Sciatic nerve (tissue), 2 donors: ENCODE measurements at places on chromosomes 7 and 10. TPM values are rescaled to one million over a fixed set of nuclear protein-coding genes. Genes with fewer than 3 reads are reported as not detected.
A peak's percentile ranks its signal among the peaks of the same experiment; 100 is the strongest.

IL6 gene
- 28.1 TPM for total RNA-seq

DNA sequence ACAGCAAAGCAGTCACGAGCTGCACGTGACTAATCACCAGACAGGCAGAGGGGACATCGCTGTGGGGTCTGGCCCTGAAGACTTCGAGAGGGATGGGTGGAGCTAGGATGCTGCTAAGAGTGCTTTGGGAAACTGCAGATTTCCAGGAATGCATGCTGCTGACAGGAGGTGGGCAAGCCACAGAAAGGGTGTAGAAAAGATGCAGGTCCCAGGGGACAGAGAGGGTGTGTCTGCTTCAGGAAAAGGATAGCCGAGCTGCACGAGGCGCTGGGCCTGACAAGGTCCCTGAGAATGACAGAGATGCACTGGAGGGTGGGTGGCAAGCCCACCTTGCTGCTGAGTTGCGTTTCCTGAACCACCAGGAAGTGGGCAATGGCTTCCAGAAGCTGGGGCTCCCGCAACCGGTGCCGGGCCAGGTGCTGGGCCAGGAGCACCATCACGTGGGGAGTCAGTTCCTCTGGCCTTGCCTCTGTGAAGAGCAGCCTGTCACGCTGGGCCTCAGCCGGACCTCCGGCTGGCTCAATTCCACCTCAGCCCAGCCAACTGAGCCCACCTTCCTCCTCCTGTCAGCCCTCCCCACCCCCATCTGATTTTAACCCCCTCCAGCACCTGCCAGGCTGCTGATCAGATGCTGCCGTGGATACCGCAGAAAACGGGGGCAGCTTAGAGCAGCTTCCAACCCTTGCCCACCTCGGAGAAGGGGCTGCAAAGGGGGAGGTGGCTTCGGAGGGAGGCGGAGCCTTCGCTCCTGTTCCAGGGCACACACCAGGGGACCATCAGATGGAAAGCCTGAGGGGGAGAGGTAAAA, 2.2 kb downstream of the FASTK start:
- no peak for DNase-seq

DNA sequence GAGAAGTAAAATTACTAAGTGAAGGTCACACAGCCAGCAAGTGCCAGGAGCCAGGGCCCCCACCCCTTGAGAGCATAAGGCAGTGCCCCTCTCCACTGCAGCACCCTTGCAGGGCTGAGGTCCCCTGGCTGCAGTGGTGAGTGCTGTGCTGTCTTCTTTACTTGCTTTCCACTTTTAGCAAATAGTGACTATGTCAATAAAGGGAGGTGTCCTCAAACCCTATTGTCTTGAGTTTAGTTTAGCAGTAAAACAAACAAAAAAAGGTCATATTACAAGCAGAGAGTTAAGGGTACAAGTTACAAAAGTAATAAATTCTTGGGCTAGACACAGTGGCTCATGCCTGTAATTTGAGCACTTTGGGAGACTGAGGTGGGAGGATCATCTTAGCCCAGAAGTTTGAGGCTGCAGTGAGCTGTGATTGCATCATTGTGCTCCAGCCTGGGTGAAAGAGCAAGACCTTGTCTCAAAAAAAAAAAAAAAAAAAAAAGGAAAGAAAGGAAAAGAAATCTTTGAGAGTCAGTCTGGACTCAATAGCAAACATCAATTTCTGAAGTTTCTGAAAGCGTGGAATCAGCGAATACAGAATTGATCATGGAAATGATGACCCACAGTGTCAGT, 39.0 kb upstream of the KIF5B start:
- no peak for DNase-seq

DNA sequence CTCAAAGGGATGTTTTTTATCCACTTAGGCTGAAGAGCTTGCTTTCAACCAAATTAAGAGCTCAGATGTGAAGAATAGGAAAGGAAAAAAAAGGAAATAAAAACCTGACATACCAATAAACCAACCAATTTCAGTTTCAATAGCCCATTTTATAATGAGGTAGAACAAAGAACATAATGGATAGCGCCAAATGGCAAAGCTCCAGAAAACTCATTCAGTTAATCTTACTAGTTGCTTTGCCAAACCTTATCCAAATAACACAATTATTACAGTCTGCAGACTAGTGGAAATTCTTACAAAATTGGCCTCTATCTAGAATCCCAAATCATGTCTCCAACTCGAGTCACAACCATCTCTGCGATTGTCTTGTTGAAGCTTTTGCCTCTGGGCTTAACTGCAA, 337.0 kb downstream of the CRPPA start:
- no peak for DNase-seq

DNA sequence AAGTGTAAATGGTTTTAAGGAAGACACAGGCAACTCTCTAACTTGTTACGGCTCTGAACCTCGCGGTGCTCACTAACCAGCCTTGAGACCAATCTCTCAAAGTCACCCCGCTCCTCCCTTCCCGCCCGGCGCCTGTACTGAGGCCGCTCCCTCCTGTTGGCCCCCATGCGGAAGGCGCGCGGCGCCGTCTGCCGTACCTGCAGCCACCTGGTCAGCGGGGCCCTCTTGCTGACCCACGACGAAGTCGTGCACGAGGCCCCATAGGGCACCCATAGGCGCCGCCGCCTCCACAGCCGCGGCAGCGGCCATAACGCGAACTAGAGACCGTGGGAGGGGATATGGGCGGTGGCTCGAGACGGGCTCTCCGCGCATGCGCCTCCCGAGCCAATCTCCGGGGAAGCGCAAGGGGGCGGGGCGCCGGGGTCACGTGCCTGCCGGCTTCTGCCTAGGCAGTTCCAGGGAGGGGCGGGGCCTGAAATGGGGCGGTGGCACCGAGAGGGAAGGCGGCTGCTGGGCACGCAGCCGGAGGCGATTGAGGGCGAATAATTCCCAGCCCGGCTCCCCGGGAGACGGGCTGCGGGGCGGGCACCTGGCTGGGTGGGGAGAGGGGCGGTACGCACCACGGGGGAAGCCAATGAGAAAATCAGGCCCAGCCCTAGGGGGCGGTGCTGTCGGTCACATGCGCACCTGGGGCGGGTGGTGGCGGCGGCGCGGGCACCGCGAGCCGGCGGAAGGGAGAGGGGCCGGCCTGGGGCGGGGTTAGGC, at the start of gene MMS19:
MMS19 (minus strand) TSS at position 347 of the 765 bp plus-strand sequence; CDS start at position 309, 38 bp downstream.
- peak; percentile 100 for DNase-seq

CYP3A4 gene
- not detected for total RNA-seq

ELMO1 gene
- 151 TPM for total RNA-seq

DNA sequence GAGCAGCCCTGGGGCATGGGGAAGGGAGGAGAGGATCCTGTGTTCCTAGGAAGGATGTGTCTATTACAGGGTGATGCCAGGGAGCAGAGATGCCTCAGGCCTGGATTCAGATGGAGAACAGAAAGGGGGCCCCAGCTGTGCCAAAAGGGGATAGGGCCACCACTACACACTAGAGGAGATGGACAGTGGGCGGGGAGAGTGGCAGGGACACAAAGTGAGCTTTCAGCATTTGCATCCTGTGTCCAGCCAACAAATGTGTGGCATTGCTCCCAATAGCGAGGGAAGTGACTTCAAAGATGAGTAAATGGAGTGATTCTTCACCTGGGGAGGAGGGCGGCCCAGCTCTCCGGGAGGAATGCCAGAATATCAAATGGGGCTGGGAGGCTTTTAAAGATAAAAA, 64.9 kb upstream of the WAPL start:
- DNase-seq: no peak

DNA sequence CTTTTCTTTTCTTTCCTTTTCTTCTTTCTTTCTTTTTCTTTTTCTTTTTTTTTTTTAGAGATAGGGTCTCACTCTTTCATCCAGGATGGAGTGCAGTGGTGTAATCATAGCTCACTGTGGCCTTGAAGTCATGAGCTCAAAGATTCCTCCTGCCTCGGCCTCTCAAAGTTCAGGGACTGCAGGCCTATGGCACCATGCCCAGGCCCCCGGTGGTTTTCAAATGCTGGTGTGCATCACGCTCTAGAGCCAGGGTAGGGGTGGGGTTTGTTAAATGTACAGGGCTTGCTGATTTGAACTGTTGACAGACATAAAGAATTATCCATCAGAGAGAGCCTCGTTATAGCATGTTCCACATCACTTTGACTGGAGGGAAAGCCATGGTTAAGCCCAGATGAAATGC, 5.8 kb downstream of the MINDY4 start:
- DNase-seq: no peak

DNA sequence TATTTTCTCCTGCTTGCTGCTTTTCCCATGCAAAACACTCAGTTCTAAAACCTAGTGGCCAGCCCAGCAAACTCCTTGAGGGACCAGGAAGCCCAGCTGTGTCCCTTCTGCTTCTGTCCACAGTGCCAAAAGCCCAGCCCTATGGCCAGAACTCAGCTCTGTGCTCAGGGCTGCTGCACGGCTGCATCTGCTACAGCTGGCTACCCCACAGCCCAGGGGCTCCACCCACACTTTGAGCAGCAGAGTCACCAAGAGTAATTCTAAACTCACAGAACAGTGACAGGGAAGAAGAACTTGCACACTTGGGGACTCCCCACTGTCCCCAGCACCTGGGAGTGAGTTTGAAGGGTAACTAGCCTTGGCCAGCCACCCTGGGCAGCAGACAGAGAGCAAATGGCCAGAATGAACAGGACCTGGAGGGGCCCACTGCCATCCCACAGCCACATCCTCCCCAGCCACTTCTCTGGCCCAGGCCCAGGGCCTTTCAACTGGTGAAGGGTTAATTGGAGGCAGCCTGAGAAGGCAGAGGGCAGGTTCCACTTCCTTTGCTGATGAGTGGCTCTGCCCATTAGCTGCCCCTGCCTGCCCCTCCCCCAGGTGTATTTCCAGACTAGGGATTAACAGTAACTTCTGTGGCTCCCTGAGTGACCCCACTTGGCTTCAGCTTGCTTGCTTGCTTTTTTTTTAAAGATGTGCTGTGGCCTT, 28.1 kb upstream of the TRIM8 start:
- DNase-seq: no peak

CFAP58 gene
- 0.67 TPM for total RNA-seq

DNA sequence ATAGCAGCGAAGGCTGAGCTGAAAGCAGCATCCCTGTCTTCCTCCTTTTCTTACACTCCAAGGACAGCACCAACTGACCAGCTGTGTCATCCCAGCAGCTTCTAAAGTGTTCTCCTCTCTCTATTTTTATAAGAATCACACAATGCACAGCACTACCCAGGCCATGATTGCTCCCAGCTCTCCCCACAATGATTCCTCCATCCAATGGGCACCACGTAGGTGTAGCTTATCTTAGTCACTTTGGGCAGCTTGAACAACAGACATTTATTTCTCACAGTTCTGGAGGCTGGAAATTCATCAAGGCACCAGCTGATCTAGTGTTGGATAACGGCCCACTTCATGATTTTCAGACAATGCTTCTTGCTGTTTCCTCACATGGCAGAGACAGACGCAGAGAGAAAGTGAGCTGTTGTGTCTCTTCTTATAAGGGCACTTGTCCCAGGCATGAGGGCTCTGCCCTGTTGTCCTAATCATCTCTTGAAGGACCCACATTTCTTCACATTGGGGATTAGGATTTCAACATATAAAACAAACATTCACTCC, 92.0 kb upstream of the CDC14C start:
- no peak for DNase-seq

GRCh38 chr10:70343712-70344111, 38.7 kb downstream of the LRRC20 start:
- DNase-seq: no peak

GRCh38 chr7:71145906-71146901, 14.3 kb downstream of the GALNT17 start:
- DNase-seq: no peak

GRCh38 chr7:96052289-96052688, 269.6 kb downstream of the SLC25A13 start:
- no peak for DNase-seq

SUN1 gene
- 207 TPM for total RNA-seq

- DNase-seq: no peak
These were observed 1336.0 kb downstream of the GATA3 start for GRCh38 chr10:9390516-9390915.

TAS2R5 gene
- 6.2 TPM for total RNA-seq

GRCh38 chr10:103086261-103086660, 106.8 kb downstream of the NT5C2 start:
- DNase-seq: no peak

HTR7 gene
- total RNA-seq: 0.94 TPM

DGKI gene
- total RNA-seq: 2.3 TPM

MMRN2 gene
- total RNA-seq: 66.2 TPM

DNA sequence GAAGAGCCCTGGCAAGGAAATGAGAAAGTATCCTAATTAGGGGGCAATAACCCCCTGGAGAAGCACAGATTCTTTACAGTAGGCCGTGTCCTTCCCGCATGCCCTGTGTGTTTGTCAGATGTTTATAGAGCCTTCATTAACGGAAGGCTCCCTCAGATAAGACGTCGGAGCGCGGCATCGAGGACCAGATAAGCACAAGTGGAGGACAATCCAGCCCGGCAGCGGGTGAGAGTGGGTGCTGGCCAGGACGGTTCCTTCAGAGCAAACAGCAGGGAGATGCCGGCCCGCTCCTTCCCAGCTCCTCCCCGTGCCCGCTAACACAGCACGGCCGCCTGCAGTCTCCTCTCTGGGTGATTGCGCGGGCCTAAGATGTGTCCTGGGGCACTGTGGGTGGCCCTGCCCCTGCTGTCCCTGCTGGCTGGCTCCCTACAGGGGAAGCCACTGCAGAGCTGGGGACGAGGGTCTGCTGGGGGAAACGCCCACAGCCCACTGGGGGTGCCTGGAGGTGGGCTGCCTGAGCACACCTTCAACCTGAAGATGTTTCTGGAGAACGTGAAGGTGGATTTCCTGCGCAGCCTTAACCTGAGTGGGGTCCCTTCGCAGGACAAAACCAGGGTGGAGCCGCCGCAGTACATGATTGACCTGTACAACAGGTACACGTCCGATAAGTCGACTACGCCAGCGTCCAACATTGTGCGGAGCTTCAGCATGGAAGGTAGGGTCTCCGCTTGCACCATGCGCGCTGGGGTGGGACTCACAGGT, at the start of gene GDF2:
GDF2 (plus strand) TSS at position 155 of the 762 bp plus-strand sequence; CDS start at position 370, 215 bp downstream.
- no peak for DNase-seq

DNA sequence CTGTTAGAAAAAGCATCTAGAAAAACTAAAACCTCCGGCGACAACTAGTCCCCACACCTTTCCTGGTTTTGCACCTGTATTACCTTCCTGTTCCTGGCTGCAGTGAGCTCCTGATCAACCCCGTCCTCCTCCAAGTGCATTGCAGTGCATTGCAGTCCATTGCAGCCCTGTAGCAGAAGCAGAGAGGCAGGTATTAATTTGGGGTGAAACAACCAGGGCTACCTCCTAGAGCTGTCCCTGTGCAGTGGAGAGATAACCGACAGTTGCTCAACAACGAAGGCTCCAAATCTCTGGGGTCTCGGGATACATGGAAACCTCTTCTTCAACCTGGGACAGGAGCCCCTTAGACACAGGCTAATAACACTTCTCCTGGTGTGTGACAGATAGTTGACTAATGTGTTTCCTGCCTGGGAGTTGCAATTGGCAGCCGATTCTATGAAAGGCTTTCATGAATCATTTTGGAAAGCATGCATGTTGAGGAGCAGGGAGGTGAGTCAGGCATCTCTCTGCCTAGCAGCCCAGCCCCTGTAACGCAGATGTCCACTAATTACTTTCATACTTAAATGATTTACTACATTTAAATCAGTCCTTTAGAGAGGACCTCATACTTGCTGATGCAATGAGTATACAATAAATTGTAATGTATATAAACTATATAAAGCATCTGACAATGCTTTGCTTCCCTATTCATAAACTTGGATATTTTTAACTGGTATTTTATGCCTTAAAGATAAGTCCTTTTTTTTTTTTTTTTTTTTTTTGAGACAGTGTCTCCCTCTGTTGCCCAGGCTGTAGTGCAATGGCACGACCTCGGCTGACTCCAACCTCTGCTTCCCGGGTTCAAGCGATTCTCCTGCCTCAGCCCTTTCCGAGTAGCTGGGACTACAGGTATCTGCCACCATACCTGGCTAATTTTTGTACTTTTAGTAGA, 59.0 kb downstream of the PRR15 start:
- DNase-seq: no peak
